ENCODE measurements at places on chromosomes 4 and X. TPM values are rescaled to one million over a fixed set of nuclear protein-coding genes. Genes with fewer than 3 reads are reported as not detected.

The RBMX gene
- total RNA-seq = 235 TPM

The FAAH2 gene
- 0.24 TPM for total RNA-seq

The HELT gene
- not detected for total RNA-seq

The MAGEE2 gene
- total RNA-seq = not detected

The JAKMIP1 gene
- total RNA-seq = not detected

The MAGEA3 gene
- not detected for total RNA-seq

The EGFL6 gene
- 0.24 TPM for total RNA-seq

The ENPEP gene
- total RNA-seq = 1.1 TPM

The HELQ gene
- 11.8 TPM for total RNA-seq

The VCX gene
- not detected for total RNA-seq

The IL21 gene
- total RNA-seq = not detected

The DMRTC1B gene
- total RNA-seq = not detected

The MAGEB3 gene
- total RNA-seq = not detected

The CLNK gene
- total RNA-seq = not detected

The SFRP2 gene
- total RNA-seq = 0.49 TPM

The GIMD1 gene
- total RNA-seq = not detected

The ZNF182 gene
- total RNA-seq = 2.1 TPM

Measured in hair follicle dermal papilla cell (primary cell).